Skin of body (tissue), 3 donors: ENCODE measurements at places on chromosomes 2 and 18. TPM values are rescaled to one million over a fixed set of nuclear protein-coding genes. Genes with fewer than 3 reads are reported as not detected.

The FAM228A gene
- total RNA-seq = 0.69 TPM

DNA sequence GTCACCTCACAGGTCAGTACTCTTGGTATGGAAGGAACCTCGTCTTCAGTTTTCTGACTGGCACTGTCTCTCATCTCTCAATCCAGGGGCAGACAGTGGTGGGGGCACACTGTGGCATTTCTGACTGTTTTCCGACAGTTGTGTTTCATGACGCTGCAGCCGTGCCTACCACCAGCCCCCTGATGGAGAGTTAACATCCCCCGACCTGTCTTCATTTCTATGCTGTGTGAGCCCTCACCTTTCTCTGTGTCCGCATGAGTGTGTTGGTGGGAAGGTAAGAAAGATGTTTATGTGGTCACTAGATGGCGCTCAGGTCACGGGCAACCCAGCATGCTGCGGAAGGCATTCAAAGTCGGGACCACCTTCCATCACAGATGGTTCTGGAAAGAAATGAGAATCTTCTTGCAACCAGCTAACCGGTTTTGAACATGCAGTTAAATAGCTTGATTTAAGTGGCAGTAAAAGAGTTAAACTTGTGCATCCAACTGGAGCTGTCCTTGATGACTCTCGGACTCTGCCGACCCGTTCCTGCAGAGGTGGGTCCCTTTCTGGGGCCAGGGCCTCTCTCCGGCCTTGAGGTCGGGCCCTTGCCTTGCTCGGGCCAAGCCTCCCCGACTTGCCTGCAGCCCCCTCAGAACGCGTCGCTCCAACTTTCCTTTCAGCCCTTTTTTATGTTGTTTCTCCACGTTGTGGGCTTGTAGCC is 92.4 kb downstream of the DYSF start:
- DNase-seq = peak; percentile 64

The CRYGC gene
- total RNA-seq = not detected

DNA sequence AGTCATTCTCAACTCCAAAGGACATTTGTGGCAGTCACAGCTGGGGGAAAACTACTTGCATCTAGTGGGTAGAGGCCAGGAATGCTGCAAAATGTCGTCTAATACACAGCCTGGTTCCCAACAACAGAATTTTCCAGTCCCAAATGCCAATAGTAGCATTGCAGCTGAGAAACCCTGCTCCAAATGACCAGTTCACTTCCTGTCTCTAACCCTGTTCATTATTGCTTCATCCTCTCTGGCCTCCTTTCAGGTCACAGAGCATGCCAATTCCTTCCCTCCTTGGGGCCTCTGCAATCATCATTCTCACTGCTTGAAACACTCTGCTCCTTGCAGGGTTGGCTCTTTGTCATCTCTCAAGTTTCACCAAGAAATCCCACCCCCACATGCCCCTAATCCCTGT is 139.1 kb downstream of the IRS1 start:
- peak; percentile 84 for DNase-seq

- DNase-seq = no peak
These were observed 19.8 kb downstream of the ABHD3 start for GRCh38 chr18:21684731-21685130.

The MYO3B gene
- 5.5 TPM for total RNA-seq

The ZNF385B gene
- 0.89 TPM for total RNA-seq

DNA sequence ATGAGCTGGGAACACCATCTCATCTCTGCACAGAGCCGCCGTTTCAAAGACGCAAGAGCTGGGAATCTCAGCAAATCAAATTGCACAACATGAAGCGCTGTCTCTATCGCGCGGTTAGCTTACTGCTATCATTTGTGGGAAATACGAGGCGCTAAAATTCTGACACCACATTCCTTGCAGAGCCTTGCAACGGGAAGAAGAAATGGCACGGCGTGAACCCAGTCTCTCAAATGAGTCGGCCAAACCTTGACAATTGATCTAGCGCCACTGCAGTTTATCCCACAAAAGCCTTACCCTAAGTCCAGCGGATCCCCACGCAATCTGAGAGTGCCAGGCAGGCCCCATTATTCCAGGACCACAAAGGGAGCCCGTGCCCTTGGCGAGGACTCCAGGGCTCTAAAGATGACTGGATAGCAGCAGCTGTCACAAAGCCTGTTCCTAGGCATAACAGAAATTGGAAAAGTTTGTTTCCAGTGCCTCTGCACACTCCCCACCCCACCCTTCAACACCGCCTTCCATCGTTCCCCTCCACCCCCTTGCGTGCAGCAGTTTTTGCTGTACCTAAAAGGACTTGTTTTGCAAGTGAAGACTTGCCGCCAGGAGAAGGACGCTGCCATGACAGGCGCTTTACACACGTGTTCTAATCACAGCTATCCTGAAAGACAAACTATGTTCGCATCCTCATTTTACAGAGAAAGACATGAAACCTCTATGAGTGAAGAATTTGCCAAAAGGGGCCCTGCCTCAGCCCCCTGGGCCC is 252.4 kb downstream of the EIPR1 start:
- DNase-seq = no peak

The PHOSPHO2 gene
- total RNA-seq = 5.9 TPM

The RGPD3 gene
- total RNA-seq = 0.30 TPM

DNA sequence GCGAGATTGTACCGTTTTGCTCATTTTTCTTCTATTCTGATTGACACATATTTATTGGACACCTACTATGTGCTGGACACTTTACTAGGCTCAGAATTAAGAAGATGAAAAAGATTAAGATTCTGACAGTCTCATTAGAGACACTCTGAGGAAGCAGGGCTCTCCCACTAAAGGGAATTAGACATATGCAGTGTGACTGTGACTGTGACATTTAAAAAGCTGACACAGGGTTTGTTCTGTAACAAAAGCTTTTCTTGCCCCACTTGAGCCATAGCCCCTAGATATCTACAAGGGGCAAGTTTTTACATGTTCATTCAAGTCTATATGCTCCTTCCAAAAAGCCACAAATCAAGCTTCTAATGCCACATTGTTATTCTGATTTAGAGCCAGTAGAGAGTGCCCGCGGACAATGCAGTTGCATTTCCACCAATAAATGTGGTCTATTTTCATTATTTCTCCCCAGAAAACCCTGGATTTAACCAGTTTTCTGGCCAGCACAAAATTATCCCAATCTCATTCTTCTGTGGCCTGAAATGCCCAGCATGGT is 9.8 kb downstream of the ARHGAP25 start:
- DNase-seq = no peak

GRCh38 chr2:162006337-162006736 is 67.7 kb downstream of the DPP4 start:
- no peak for DNase-seq

The ALPG gene
- not detected for total RNA-seq

The CKAP2L gene
- total RNA-seq = 6.0 TPM

DNA sequence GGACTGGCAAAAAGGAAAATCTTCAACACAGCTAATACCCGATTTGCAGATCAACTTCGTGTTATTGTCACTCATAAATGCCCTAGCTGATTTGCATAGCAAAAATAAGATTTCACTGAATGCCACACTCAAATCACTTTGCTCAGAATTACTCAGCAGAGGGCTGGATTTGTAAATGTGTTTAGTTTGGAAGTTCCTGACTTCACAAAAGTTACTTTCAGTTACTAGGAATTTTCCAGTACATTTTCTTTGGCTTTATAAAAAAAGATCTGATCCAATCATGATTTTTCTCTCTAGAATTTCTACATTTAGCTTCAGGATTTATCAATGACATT is 433.3 kb upstream of the ID2 start:
- no peak for DNase-seq

The GAL3ST2 gene
- total RNA-seq = 0.30 TPM

The SLC5A7 gene
- 0.10 TPM for total RNA-seq

DNA sequence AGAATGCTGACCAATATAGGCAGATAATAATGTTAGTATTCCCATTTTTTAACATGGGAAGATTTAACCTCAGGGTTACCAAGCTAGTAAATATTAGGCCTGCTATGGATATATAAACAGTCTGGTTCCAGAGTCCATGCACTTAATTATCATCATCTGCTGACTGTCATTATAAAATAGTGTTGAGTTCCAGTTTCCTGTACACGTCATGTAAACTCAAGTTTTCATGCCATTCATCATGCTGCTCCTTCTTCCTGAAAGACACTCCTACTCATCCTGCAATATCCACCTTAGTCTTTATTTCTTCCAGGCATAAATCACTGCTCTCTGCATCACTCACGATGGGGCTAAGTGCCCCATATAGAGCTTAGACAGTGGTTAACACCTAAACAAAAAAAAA is 420.8 kb upstream of the SPHKAP start:
- DNase-seq = no peak

DNA sequence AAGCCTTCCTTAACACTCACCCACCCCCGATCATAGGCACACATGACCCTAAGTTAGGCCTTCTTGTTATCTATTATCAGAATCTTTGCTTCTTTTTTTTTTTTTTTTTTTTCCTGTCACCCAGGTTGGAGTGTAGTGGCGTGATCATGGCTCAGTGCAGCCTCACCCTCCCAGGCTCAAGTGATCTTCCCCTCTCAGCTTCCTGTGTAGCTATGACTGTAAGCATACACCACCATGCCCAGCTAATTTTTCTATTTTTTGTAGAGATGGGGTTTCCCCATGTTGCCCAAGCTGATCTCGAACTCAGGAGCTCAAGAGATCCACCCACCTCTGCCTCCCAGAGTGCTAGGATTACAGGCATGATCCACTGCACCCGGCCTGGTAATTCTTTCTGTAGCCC is 328.7 kb downstream of the NR4A2 start:
- no peak for DNase-seq

DNA sequence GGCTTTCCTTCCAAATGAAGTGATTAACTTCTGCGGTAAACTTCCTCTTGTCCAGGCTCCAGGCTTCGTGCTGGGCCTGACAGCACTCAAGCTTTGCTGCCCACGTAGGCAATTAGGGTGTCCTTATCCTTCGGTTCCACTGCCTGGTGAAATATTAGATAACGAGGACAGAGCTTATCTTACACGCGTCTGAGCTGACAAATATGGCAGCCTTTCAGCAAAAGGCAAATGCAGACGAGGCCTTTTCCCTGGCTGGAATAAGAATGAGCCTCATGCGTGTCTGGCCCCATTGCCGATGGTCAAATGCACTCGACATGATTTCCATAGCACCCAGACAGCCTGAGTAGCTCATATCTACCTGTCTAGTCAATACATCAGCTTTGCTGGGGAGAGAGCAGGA is 141.5 kb downstream of the FAM210A start:
- DNase-seq = no peak

- no peak for DNase-seq
These were observed 30.3 kb downstream of the MOGAT1 start for GRCh38 chr2:222701721-222702131.

GRCh38 chr2:200065477-200065876 is 110.1 kb downstream of the MAIP1 start:
- peak; percentile 89 for DNase-seq

DNA sequence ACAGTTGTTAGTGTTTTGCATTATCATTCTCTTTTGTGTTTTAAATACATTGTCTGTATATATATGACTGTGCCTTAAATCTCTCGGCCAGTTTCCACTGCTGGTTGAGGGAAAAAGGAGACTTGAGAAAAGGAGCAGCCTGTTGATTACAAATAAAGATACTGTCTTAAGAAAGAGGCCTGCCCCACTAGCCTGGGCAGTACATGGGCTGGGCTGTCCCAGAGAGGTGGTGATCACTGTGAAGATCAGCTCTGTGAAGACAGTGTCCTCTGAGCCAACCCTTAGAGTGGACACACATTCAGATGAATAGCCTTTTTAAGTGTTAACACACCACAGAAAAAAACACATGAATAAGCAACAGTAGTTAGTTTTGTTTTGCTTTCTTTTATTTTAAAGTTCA is 10.0 kb upstream of the OTX1 start:
- DNase-seq = no peak

The PDE11A gene
- total RNA-seq = 0.39 TPM

The SLC38A11 gene
- 0.69 TPM for total RNA-seq

DNA sequence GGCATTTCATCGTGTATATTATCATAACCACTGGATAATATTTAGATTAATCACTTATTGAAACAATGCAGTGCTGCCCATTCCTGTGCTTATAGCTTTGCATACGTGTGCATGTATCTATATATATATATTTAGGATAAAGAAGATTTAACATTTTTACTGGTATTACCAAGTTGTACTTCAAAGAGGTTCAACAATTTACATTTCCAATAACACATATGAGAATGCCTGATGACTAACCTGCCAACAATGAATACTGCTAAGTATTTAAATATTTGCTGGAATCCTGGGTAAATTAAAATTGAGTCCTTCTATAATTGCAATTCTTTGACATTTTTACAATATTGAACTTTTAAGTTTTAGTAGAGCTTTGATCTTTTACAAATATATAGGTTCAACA is 111.4 kb downstream of the SLC39A10 start:
- DNase-seq = no peak

The DPP10 gene
- total RNA-seq = 1.1 TPM

GRCh38 chr2:165666605-165667004 is 127.4 kb downstream of the GALNT3 start:
- no peak for DNase-seq

The CXCR2 gene
- 5.2 TPM for total RNA-seq

GRCh38 chr2:15718103-15718943 is 126.7 kb downstream of the DDX1 start:
- no peak for DNase-seq

DNA sequence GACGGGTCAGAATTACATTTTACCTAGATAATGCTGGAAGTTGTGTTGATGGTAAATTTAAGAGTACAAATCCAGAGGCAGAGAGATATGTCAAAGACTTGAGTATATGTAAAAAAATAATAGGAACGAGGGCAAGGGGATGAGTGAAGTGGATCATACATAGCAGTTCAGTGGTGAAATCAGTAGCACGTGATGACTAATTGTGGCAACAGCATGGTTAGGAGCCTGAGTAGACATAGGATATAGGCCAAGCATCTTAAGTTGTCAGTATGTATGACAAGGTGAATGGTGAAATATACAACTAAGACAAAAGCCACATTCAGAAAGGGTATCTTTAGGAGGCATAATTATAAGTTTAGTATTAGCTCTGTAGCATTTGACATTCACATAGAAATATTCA is 826.5 kb upstream of the PIK3C3 start:
- no peak for DNase-seq

The RAPGEF4 gene
- total RNA-seq = 10.3 TPM

GRCh38 chr2:71395471-71395870 is 57.9 kb upstream of the DYSF start:
- DNase-seq = no peak

- DNase-seq = no peak
These were observed 619.3 kb downstream of the TRIB2 start for GRCh38 chr2:13335862-13336535.
